ENCODE measurements at places on chromosomes 16 and 17.

DNA sequence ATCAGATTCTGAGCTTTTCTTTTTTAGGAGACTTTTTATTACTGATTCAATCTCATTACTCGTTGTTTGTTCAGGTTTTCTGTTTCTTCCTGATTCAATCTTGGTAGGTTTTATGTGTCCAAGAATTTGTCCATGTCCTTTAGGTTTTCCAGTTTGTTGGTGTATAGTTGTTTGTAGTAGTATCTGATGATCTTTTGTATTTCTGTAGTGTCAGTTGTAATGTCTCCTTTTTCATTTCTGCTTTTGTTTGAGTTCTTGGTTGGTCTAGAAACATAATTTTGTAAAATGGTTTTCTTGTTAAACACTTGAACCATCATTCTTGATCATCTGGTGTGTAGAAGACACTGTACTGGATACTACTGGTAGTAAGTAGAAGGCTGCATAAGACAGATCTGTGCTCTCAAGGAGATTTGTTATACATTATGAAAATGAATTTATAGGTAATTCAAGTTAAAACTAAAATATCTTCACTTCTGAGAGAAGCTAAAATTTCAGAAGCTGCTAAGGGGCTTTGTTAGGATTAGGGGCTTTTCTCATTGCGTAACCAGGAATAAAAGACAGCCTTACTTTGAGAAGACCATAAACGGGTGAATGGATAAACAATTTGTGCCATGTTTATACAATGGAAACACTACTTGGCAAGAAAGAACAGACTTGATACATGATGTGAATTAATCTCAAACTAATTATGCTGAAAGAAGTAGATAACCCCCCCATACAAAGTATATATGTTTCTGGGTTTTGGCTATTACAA is 44.0 kb downstream of the NSRP1 start:
- no peak for DNase-seq

DNA sequence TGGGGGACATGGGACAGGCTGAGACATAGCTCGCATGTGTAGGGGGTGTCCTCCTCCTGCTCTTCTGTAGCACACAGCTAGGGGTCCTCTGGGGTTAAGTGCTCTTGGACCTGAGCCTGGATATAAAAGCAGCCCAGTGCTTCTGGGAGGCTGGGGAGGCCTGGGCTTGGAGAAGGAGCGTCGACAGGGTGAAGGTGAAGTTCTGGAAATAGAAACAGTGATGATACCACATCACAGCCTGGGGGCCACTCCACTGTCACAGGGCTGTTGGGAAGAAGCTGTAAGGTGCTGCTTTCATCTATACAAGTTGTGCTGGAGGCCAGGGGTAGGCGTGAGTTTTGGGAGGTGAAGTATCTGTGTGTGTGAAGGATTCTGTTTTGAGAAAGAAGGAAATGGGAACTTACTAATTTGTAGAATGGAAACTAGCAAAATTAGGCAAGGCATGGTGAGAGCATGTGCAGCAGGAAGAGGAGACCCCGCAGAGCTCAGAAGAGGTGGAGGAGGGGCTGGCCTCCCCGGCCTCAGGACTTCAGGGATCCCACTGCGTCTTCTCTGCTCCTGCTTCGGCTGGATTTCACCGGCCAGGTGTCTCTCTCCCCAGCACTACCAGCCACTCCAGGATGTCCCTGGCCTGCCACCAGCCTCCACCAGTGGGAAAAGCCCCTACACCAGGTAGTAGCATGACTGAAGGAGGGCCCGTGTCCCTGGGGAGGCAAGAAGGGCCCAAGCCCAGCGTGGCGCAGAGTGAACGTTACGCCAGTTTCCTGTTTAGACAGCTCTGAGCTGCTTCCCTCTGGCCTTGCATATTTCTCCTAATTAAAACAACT is 19.4 kb downstream of the PLCG2 start:
- DNase-seq = no peak

DNA sequence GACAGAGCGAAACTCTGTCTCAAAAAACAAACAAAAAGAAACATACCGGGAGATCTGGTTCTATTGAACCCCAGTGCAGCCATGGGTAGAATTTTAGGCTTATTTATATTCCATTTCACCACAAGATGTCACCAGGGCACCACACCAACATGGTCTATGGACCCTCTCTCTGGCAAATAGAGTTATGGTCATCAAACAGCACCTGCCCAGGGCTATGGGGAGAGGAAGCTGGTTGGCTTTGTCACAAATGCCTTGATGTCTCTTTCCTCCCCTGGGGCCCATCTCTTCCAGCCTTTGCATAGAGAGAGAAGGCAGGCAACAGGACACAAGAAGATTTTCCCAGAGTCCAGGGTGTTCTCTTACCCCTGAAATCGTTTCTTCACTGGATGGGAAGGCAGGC is 128.4 kb downstream of the WWOX start:
- no peak for DNase-seq

- DNase-seq = peak; percentile 22
These were observed 4.1 kb downstream of the MAP3K14 start for GRCh38 chr17:45312477-45313420.

GRCh38 chr16:50195276-50195675 is 42.2 kb downstream of the TENT4B start:
- no peak for DNase-seq

- DNase-seq = no peak
These were observed 180.5 kb downstream of the VPS53 start for GRCh38 chr17:534071-534691.

- DNase-seq = no peak
These were observed 185.8 kb downstream of the HS3ST3A1 start for GRCh38 chr17:13415871-13416416.

DNA sequence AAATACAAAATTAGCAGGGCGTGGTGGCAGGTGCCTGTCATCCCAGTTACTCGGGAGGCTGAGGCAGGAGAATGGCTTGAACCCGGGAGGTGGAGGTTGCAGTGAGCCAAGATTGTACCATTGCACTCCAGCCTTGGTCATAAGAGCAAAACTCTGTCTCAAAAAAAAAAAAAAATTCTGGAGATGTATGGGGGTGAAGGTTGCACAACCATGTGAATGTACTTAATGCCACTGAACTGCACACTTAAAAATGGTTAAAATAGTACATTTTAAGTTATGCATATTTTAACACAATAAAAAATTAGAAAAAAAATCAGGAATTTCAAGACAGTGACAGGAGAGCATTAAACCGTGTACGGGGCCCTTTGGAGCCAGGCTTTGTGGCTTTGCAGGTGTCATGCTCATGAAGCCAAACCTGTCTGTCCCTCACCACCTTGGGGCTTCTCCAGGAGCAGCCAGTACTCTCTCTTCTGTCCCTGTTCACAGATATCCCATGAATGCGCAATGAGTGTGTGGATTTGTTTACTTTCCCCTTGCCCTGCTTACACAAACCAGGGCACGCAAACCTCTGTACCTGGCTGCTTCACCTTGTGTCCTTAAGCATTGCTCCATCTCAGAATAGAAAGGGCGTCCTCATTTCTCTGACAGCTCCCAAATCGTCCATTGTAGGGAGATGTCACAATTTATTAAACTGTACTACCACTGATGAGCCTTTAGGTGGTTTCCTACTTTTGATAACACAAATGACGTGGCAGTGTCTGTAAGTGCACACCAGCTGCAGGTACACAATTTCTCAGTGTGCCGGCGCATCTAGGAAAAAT is 58.2 kb upstream of the CBX4 start:
- no peak for DNase-seq

DNA sequence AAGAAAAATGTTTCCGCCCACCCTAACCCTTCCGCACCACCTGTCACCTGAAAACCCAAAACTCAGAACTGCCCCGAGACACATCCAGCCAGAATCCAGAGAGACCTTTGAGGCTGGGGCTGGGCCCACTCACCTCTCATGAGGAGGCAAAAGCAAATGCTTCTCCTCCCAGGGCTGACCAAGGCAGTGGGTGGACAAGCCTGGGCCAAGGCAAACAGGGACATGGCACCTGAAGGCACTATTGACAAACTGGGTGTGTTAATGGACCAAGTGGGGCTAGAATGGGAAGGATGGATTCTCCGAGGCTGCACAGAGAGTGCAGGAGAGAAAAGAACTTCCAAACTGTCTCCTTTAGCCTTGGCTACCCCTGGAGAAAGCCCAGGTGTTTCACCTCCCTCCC is 54.4 kb downstream of the SOX9 start:
- DNase-seq = no peak

DNA sequence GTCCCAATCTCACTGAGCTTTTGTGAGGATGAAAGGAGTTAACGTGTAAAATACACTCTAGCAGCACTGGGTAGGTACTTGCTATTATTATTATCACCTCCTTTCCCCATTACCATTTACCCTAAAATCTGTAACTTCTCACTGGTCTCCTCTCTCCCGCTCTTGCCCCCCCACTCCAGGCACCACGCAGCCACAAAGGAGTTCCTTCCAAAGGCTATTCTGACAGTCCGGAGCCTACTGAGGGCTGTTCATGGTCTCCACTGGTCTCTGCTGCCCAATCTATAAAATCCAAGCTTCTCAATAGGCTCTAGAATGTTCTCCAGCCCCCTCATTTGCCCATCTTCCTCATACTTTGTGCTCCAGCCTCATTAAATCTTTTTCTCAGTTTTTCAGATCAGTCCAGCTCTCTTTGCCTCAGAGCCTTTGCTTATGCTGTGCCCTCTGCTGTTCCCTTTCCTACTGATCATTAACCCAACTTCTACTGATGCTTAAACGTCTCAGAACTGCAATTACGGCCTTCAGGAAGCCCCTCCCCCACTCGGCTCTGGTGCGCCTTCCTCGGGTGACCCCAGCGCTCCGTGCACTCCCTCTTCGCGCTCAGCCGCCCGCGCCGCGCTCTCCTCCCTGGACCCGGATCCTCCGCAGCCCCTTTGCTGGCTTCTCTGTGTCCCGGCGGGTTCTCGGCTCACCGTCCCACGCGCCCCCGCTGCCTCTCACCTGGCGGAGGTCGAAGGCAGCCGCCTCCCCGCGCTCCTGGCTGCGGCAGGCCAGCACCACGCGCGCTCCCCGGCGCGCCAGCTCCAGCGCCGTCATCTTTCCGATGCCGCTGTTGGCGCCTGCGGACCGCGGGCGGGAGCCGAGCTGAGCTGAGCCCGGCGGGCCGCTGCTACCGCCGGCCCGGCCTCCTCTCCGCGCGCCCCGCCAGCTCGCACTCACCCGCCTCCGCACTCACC is 737 bp downstream of the DHRS13 start:
- peak; percentile 59 for DNase-seq

DNA sequence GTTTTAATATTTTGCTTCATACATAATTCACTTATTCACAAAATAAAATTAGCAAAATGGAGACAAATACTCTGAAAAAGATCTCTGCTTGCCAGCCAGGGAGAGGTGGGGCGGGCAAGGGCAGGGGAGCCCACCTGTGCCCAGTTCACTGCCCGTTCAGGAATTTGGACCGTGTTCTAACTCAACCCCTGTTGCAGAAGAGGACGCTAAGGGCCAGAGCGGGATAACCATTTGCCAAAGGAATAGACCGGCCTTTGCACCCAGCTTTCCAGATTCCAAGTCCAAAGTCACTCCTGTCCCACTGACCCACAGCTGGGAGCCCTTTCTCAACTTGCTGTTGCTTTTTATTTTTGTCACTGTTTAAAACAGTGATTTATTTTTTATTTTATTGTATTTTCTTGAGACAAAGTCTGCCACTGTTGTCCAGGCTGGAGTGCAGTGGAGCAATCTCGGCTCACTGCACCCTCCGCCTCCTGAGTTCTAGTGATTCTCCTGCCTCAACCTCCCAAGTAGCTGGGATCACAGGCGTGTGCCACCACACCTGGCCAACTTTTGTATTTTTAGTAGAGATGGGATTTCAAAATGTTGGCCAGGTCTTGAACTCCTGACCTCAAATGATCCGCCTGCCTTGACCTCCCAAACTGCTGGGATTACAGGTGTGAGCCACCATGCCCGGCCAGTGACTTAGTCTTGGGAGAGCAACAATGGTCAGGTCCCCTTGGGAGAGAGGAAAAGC is 2.7 kb upstream of the PIEZO1 start:
- DNase-seq = no peak

- no peak for DNase-seq
These were observed 67.6 kb downstream of the CDH13 start for GRCh38 chr16:82694239-82694874.

DNA sequence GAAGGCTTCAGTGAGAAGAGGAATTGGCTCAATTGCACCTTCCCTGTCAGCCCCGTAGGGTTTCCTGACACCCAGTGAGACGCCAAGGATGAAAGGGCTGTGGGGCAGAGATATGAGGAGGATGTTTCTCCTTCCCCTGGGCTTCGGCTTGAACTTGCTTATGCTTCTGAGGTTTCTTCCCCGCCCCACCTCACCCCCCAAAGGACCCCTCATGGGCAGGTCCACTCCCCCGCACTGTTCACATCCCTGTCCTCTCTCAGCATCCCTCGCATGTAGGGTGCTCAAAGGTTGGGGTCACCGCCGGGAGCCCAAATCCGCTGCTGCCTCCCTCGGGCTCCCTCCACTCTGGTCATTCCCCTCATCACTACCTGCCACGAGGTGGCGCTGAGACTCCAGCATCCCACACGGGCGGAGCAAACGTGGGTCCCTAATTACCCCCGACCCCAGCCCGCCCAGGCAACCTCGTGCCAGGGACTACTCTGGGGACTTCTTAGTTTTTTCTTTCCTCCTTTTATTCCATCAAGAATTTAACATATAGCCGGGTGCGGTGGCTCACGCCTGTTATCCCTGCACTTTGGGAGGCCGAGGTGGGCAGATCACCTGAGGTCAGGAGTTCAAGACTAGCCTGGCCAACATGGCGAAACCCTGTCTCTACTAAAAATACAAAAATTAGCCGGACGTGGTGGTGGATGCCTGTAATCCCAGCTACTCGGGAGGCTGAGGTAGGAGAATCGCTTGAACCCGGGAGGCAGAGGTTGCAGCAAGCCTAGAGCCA is 3.3 kb upstream of the TRARG1 start:
- DNase-seq = peak; percentile 72

DNA sequence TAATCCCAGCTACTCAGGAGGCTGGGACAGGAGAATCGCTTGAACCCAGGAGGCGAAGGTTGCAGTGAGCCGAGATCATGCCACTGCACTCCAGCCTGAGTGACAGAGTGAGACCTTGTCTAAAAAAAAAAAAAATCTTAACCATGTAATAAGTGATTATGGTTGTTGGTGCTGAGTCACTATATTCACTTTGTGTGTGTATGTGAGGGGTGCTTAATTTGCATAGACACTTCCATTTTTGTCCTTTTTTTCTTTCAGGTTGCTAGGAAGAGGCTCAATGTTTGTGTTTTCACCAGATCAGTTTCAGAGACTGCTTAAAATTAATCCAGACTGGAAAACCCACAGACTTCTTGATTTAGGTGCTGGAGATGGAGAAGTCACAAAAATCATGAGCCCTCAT is 18.2 kb downstream of the METTL9 start:
- DNase-seq = no peak

Measured in stimulated activated CD4-positive, alpha-beta T cell treated with anti-CD3 and anti-CD28 coated beads, Interleukin-12 subunit alpha, Interleukin-12 subunit beta, amount 100 ng/mL, for 4 hours (primary cell).